ENCODE measurements at places on chromosomes 5 and 9.

DNA sequence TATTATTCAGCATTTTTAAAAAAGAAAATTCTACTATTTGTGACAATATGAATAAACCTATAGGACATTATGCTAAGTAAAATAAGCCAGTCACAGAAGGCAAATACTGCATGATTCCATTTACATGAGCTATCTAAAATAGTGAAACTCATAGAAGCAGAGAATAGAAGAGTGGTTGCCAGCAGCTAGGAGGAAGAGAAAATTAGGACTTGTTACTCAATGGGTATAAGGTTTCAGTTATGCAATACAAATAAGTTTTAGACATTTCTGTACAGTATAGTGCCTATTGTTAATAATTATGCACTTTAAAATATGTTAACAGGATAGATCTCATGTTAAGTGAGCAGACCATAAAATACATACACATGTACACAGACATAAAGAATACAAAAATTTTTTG lies 73.8 kb upstream of the SPINK5 start:
- no peak for DNase-seq

GRCh38 chr5:38639377-38640358 lies 83.2 kb upstream of the LIFR start:
- DNase-seq = no peak

GRCh38 chr5:53030893-53031292 lies 41.7 kb downstream of the ITGA2 start:
- DNase-seq = no peak

DNA sequence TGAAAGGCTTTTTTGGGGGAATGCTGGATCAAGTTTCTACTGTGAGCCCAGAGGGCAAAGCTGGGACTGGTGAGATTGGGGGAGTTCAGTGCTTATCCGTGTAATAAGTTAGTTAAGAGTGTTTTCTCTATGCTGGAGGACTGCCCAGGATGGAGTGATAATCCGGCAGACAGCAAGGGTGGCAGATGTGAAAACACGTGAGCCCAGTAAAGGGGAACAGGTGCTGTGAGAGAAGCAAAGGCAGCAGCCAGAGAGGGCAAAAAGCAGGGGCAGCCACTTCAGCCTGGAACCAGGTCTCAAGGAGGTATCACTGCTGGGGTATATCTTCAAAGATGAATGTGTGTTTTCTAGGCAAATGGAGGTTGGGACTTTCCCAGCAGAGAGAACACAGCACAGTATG lies 53.9 kb downstream of the GALNT10 start:
- no peak for DNase-seq

DNA sequence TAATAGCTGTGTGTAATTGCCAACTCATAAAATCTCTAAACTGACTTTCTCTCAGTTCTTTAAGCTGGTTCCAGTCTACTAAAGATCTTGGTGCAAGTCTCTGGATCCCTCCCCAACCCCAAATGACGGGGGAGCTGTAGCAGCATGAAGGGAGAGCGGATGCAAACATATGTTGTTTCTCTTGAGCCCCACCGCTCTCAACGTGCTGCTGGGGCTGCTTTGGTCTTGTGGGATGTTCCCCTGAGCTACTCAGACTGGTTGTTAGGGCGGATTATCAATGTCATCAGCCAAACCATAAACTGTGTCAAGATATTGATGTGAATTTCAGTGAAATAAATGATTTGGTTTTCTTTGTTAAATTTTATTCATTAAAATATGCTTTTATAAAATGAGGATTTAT lies 40.9 kb upstream of the APC start:
- DNase-seq = no peak

DNA sequence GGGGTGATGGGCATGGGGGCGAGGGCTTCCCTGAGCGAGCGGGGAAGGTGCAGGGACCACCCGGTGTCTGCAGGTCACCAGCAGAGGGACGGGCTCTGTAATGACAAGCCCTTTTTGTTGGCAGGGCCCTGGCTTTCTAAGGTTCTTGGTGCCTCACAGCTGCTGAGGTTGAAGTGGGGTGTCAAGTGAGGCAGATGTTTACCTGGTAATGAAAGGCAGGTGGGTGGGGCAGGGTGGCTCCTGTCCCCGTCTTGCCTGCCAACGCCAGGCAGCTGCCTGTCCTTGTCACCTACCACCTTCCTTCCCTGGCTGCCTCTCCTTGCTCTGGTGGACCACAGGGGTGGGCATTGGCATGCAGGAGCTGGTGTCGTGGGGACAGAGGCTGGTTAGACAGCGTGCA lies 41.0 kb upstream of the SEMA4D start:
- no peak for DNase-seq

DNA sequence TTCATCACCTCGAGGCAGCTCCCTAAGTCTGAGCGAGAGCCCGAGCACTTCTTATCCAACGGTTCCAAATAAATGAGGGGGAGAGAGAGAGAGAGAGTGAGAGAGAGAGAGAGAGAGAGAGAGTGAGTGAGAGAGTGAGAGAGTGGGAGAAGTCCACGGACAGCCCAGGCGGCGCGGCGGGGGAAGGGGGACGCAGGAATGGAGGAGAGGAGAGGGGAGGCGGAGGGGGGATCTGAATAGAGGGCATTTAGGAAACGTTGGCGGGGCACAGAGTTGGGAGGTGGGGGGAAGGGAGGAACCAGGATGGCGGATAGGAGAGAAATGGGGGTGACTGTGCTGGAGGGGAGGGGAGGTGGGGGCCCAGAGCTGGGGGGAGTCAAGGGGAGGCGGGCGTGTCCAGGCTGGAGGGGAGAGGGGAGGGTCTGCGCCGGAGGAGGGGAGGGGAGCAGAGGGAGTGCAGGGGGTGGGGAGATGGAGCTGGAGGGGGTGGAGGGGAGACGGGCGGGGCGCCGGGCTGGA lies 398 bp upstream of the BASP1 start:
- DNase-seq = no peak

Data from common myeloid progenitor, CD34-positive (primary cell).